ENCODE measurements at places on chromosomes 12 and 14.

DNA sequence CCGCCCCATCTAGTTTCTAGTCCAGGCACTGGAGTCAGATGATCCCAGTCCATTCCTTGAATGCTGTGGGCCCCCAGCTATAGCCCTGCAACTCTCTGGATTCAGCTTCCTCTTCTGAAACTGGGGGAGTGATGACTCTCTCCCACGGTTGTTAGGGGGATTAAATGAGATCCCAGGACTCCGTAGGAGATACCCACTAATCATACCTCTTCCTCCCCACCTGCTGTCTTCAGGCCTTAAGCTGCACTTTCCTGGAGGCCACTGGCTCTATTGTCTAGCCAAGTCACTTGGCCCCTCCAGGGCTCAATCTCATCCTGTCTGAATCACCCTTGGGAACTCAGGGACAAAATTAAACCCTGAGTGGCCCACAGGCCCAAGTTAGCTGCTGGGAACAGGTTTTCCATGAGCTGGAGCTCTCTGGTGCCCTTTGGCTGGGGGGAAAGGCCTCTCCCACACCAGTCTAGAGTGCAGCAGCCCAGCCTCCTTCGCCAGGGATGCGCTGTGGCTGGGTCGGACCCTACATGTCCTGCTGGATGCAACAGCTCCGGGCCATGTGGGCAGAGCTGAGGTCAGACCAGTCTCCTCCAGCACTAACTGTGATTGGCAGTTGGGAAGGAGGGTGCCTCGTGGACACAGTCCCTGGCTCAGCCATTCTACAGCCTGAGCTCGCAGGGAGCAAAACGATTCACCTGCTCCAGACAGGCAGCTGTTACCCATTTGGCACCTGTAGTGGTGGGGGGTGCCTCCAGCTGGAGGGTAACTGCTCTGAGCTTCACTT, 6.0 kb upstream of the ASB2 start:
- DNase-seq, result no peak

DNA sequence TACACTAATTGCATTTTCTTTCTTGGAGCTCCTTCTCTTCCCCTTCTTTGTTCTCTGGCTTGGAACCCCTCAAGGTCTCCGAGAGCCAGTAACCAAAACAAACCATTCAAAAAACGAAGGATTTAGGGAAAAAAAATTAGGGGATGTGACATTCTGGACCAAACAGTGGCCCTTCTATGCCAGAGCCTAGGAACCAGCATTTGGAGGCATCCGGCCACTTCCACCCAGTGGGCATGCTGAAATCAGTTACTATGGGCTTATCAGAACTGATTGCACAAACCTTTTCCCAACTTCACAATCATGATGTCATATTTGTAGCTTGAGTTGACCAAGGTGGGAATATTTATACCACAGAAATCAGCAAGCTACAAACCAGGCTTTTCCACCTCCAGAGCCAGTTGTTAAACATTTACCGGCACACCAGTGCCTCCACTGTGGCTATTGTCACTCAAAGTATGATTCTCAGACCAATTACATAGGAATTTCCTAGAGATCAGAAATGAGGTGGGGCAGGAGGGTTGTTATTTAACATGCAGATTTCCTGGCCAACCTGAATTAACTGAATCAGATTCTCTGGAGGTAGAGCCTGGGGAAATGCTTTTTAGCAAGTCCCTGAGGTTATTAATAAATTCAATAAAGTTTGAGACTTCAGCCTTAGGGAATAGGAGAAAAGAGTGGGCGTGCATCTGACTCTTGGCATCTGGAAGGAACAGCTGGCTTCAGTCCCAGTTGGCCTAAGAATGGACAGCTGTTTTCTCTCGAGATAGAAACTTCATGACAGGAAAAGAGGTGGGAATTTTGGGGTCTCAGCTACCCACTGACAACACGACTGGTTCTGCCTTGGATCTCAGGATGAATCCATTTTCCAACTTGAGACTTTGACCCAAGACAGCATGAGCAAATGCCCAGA, 273.9 kb downstream of the ZFP36L1 start:
- no peak for DNase-seq

GRCh38 chr14:63438065-63438757, 105.0 kb downstream of the PPP2R5E start:
- DNase-seq, result no peak

- no peak for DNase-seq
These were observed 49.2 kb downstream of the SLC35F4 start for GRCh38 chr14:57816568-57817284.

DNA sequence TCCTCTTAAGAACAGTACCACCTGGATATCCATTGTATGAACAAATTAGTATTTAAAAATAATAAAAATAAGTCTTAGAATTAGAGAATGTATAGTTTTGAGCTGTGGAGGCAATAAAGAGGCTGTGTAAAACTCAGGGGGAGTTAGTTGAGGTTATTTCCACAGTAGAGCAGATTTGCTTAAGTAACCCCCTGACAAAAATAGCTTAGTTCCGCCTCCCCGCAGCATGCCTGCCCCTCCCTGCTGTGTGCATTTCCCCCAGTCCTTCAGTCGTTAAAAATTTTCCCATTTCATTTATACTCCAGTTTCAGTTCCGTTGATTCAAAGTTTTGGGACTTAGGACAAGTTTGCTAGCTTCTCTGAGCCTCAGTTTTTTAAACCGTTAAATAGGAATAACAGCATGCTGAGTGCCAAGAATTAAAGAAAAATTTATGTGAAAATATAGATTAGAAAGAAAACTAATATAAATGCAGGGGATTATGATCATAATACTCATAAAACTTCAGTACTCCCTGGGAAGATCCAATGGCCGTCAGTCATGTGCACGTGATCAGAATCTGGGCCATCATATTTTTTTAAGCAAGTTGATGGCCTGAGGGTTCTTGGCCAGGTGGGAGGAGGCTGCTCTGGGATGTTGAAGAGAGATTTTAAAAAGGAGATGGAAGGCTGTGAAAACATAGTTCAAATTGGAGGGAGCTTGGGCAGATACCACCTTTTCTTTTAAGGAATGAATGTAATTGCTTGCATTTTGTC, 14.5 kb upstream of the SLC38A2 start:
- no peak for DNase-seq

DNA sequence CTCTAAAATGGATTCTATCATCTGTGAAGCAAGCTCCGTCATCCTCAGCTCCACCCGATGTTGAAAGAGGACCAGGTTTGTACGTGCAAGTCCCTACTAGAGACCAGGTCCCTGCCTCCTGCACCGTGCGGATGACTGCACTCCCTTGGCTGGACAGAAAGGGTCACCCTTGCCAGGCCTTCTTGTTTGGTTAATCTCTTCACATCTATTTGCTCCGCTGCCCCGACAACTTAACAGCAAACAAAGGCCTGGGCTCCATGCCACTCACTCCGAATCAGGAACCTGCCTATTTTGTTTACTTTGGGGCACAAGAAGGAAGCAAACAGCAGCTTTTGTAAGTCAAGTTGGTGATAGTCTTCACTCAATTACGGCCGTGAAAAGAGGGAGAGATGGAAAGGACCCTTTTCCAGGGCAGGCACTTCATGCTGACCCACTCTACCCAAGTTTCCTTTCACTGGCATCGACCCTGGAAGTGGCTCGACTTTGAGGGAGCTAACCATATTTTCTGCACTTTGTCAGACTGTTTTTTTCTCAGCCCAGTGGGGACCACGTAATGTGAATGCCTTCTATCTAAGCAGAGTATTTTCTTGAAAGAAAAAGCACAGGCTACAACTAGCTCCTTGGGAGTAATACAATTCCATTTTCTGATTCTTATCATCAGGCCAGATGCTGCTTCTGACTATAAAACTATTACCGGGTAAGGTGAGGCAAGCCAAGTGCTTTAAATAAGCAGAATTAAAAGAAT, 202.6 kb downstream of the FOXN3 start:
- no peak for DNase-seq

DNA sequence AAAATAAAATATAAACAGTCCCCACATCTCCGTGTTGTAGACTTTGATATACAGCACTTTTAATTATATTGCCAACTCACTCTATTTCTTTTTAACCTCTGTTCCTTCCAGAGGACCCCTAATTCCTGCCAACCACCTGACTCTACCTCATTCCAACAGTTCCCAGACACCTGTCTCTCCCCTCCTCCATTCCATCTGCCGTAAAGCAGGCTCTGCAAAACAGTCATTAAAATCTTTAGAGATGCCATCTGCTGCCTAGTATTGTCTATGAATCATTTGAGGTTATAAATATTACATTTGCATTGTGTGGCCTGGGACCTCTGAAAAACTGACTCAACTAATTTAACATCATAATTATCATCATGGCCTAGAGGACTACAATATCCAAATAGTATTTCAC, 148.8 kb upstream of the DCN start:
- DNase-seq, result no peak

DNA sequence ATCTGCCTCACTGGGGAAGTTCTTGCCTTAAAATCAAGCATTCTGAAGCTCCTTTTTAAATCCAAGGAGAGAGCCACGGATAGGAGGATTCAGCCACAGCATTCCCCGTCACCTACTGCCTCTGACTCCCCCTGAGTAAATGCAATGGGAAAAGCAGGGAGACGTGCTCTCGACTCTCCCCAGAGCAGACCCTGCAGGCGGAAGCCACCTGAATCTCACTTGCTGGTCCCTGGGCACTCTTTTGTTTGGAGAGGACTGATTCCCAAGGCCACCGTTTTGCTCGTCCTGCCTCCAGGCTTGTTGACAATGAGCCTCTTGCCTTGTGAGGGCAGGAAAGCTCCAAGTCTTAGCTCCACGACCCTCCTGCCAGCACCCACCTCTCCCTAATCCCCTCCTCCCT, 204.5 kb downstream of the SLC15A4 start:
- no peak for DNase-seq

DNA sequence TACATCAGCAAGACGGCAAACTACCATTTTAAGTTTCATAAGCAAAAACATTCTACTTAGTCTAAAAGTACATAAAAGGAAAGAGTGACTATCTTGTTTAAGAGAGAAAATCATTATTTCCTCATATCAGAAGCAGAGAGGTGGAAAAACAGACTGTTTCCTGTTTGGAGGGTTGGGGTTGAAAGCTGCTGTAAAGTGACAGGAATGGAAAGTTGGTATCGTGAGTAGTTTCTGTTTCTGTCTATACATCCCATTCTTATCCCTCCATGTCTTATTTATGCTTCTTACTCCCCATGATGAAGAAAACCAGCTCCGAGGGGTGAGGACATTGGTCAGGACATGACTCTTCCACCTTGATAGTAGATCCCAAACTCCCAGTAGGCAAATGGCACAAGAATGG, 216.5 kb downstream of the EGLN3 start:
- DNase-seq, result no peak
